Activated CD4-positive, alpha-beta T cell treated with anti-CD3 and anti-CD28 coated beads for 1 hour (primary cell): ENCODE measurements at places on chromosomes 3 and 15.

DNA sequence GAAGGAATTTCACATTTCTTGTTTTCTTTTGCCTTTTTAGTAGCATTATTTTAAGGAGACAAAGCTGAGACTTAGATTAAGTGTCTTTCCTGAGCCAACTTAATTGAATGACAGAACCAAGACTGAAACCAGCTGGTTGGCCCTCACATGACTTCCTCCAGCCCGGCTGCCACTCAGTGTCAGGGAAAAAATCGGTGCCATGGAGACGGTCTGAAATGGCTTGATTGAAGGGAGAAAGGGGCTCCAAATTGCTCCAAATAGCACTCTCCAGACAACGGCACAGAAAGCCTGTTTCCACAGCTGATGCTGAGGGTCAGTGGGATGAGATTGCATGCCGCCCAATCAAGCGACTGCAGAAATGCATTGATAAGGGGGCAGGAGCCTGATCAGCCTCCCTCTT, 475.2 kb upstream of the IL12A start:
- no peak for DNase-seq

- no peak for DNase-seq
Observed at GRCh38 chr3:108190346-108190745, 31.9 kb downstream of the IFT57 start.

GRCh38 chr3:104908761-104909160, 457.9 kb upstream of the ALCAM start:
- no peak for DNase-seq

DNA sequence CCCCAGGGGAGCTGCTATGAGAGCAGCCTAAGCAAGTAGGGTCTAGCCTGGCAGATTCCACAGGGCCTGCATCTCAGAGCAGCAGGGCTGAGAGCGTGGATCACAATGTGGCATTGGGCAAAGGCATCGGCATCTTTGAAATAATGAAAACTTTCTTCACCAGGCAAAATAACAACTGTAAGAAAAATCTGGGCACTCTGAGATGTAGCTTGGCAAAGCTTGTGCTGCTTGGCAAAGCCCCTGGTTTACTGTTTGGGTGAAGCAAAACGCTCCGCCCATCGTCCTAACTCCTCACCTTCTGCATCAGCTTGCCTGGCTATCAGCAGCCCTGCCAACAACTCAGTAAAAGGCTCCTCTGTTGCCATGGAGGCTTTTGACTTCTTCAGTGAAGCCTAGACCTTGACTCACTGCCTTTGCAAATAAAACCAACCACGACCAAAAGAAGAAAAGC, 212.8 kb upstream of the EIF1B start:
- DNase-seq, result no peak

- DNase-seq, result no peak
Observed at GRCh38 chr3:142586803-142587406, 8.4 kb upstream of the ATR start.

DNA sequence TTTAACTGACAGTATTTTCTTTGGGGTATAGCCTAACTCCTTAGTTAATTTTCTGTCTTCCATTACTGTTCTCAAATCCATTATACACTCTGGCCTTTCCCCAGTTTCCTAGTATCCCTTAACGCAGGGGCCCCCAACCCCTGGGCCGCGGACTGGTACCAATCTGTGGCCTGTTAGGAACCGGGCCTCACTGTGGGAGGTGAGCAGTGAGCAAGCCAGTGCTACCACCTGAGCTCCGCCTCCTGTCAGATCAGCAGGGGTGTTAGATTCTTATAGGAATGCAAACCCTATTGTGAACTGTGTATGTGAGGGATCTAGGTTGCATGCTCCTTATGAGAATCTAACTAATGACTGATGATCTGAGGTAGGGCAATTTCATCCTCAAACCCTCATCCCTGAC, 75.1 kb downstream of the DOCK3 start:
- DNase-seq, result no peak

DNA sequence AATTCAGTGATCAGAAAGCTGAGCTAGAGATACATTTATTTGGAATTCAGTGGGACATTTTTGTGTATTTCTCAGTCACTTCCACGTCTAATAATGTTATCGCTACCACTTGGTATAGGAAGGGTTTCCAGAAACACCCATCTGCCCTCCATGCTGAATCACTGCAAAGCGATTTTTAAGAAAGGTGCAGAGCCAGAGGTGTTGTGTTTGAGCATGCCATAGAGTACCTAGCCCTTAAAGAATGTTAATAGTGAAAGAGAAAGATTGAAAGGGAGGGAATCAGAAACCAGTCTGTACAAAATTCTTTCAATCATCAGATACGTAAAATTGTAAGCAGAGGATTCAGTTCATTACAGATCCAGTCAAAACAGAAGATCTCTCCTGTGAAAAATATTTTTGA, 80.1 kb upstream of the ARL6 start:
- DNase-seq, result no peak

DNA sequence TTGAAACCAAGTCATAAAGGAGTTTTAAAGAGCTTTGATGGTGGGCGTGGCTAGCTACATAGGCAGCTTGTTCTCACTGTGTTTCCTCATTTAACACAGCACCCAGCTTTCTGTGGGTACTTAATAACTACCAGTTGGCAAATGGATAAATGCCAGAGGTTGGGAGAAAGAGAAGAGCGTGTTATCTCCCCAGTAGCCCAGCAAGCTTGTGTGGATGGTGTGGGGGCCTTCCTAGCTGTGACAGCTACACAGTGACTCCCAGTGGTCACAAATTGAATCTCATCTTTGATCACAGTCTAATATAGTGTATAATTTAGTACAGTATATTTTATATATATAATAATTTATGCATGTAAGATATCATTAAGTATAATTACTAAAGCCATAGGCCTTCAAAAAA, 984.1 kb downstream of the EPHA3 start:
- DNase-seq, result no peak

DNA sequence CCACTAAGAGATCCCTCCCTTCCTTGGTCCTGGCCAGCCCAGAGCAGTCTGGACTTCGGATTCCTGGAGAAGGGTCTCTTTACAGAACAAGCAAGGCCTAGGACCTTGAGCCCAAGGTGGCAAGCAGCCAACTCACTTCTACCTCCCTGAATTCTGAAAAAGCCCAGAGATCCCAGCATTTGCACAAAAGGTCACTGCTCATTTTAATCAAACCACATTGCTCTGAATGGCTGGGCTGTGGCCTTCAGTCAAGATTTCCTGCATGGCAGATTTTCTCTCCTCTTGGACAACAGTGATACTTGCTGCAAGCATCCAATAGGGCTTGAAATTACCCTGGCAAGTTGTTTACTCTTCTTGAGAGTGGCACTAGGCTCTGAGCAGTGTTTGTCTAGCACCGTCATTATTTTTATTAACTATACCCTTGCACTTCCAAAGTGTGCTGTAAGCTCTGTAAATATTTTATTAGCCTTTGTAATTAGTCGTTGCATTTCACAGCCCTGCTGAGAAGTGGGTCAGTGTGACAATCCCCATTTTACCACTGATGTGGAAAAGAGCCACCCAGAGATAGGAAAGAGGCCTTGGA, 274.7 kb upstream of the CTNNB1 start:
- no peak for DNase-seq

DNA sequence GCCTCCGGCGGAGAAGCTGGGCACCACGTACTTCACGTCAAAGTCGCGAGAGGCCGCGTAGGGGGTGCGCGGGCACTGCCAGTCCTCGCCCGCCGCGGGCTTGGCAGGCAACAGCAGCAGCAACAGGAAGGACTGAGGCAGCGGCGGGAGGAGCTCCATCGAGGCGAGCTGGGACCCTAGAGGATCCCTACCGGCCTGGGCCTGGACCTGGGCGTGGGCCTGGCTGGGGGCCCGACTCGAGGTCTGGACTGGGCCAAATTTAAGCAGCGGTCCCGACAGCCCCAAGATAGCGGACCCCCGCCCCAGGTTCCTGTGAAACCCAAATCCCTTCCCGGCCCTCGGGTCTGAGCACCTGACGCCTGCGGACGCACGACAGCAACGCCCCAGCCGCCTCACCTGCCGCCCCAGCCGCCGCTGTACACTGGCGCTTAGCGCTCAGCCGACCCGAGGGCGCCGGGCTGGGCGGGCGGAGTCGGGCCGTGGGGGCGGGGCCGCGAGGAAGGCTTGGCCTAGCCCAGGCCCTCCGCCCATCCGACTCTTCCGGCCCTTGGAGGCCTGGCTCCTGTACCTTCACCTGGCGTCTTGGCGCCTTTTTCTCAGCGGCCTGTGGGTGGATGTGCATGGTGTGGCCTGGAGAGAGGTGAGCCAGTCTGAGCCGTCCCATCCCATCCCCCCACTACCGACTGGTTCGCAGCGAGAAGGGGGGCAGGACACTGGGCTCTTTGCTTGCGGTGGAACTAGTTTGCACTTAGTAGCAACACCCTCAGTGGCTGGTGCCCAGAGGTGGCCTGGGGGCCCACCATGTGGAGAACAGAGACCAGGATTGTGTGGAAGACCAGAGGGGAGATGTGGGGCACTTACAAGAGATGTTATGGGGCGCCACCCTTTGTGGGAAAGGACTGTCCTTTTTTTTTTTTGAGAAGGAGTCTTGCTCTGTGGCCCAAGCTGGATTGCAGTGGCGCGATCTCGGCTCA, at the start of gene MST1R:
Gene MST1R, minus strand, starts transcription at position 423 of the 974 bp plus-strand sequence. Its CDS starts 264 bp downstream, at position 159.
- DNase-seq, result peak; percentile 69

- DNase-seq, result no peak
Observed at GRCh38 chr15:34582461-34583371, 735 bp downstream of the GOLGA8B start.

DNA sequence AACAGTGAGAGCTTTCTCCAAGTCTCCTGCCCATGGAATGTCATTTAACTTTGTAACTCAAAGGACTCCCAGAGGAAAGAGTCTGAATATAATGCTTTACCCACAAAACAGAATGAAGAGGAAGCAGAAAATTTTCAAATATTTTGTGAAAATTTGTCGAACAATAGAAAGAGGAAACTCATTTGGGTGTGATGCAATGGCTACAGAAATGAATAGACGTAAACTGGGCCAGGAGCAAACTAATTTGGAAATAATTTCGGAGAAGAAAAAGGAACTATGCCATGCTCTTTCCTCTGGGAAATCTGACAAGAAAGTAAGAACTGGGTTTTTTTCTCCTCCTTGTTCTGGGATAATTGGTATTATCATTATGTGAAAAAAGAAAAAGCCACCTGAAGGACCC, 11.2 kb upstream of the SUMF1 start:
- DNase-seq, result no peak

GRCh38 chr3:56759532-56759931, 42.2 kb downstream of the ARHGEF3 start:
- no peak for DNase-seq

GRCh38 chr3:107816107-107816506, 274.7 kb downstream of the CD47 start:
- DNase-seq, result no peak

- no peak for DNase-seq
Observed at GRCh38 chr15:77037388-77038209, 33.3 kb downstream of the TSPAN3 start.

DNA sequence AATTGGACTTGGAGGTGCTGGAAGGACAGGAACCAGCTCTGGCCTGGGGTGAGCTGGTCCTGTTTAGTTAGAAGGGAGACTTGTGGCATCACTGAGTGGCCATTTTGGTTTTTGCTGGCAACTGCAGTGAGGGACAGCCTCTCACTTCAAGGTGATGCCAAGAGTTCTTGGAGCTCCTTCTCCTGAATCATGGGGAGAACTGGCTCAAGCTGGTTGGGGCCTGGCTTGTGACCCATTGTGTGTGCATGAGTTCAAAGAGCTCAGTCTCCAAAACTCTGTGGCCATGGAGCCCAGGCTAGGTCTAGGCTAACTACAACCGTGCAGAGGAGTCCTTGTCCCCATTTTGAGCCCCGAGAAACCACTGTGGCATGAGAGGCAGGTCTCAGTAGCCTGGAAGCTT, 60.1 kb upstream of the ZNF148 start:
- DNase-seq, result no peak

GRCh38 chr3:147391781-147392624, 14.3 kb downstream of the ZIC4 start:
- no peak for DNase-seq

GRCh38 chr3:183058351-183058750, 40.9 kb downstream of the MCCC1 start:
- DNase-seq, result no peak
